ENCODE measurements at places on chromosomes 2 and 18. TPM values are rescaled to one million over a fixed set of nuclear protein-coding genes. Genes with fewer than 3 reads are reported as not detected.

Gene MATN3
- total RNA-seq = not detected

DNA sequence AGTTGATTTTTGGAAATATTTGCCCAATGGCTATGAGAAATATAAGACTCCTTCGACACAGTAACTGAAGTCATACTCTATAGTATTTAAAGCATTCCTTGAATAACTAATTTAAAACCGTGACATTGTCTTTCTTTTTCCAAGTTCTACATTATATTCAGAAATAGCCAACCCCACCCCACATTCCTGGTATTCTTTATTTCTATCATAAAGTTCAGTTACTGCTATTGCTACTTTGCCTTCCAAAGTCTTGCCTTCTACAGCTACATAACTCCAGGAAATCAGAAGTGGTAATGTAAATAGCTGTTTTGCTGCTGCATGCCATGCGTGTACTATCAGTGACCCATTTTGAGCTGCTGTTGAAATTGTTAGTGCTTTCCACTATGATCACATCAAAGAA is 45.1 kb upstream of the SETBP1 start:
- H3K27ac ChIP-seq = no peak overlapping the region
- H3K36me3 ChIP-seq = no peaks in the 10 kb centered on the region
- DNase-seq = no peak
- H3K4me3 ChIP-seq = no peak overlapping the region

Gene CYP1B1
- 12.2 TPM for total RNA-seq

DNA sequence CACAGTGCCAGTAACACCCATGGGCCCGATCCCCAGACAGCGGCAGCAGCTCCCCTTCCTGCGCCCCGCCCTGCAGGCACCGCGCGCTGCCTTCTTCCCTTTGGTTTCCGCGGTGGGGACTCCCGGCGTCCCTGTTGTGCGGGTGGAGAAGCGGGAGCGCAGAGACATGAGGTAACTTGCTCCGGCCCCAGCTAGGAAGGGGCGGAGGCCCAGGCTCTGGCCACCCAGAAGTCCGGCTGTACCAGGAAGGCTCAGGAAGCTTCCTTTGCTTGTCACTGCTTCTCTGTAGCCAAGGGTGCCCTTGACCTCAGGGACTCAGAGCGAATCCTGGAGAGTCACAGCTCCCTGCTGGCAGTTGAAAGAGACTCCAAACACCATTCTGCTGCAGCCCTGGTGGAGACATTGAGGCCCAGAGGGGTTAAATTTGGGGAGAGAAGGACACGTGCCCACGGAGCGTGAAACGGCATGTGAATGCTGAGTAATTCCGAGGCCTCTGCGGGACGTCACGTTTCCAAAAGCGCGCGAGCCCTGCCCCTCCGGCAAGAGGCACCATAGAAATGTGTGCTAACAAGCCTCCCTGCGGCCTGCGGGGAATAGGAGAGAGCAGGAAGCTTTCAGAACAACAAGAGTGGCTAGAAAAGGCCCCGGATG is 6.7 kb upstream of the ADCY3 start:
- peaks cover 4% of the 10 kb centered on the region for H3K27me3 ChIP-seq
- H3K4me1 ChIP-seq = peaks cover 5% of the 10 kb centered on the region
- no peak overlapping the region for H3K27ac ChIP-seq
- DNase-seq = peak; percentile 72
- no peaks in the 10 kb centered on the region for H3K36me3 ChIP-seq

Gene ARHGAP15
- 56.2 TPM for total RNA-seq

Gene FTCDNL1
- 2.1 TPM for total RNA-seq

Gene MGAT4A
- total RNA-seq = 48.8 TPM

- no peak overlapping the region for H3K27ac ChIP-seq
- H3K4me1 ChIP-seq = no peaks in the 10 kb centered on the region
- no peak overlapping the region for H3K4me3 ChIP-seq
- DNase-seq = no peak
- no peaks in the 10 kb centered on the region for H3K36me3 ChIP-seq
Observed at GRCh38 chr18:22033085-22033484, 136.3 kb upstream of the GATA6 start.

GRCh38 chr2:88180605-88181240 is 10.6 kb downstream of the THNSL2 start:
- H3K4me1 ChIP-seq = peaks cover 16% of the 10 kb centered on the region
- H3K27ac ChIP-seq = no peak overlapping the region
- peaks cover 5% of the 10 kb centered on the region for H3K27me3 ChIP-seq

- H3K4me1 ChIP-seq = no peaks in the 10 kb centered on the region
- H3K4me3 ChIP-seq = no peak overlapping the region
- no peak overlapping the region for H3K27ac ChIP-seq
- H3K36me3 ChIP-seq = no peaks in the 10 kb centered on the region
- H3K27me3 ChIP-seq = peaks cover 32% of the 10 kb centered on the region
Observed at GRCh38 chr2:226431288-226431948, 368.2 kb downstream of the IRS1 start.

DNA sequence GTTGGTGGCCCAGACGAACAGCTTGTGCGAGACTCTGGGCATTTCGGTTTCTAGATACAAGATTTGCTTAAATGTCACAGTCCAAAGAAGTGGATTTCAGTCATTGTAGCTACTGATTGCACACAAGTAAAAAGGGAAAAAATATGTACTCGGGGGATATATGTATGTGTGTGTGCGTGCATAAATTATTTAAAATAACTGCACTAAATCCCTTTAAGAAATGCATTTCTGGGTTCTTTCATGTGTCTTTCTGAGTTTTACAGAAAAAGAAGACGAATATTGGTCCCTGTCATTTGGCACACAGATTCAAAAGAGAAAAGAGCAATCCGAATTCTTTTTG is 2.1 kb upstream of the EPHA4 start:
- H3K4me1 ChIP-seq = peaks cover 27% of the 10 kb centered on the region
- DNase-seq = no peak
- peak overlapping the region; percentile 86 for H3K4me3 ChIP-seq

Gene CNTNAP5
- total RNA-seq = not detected

- H3K4me1 ChIP-seq = peaks cover 9% of the 10 kb centered on the region
- H3K27ac ChIP-seq = no peak overlapping the region
- H3K36me3 ChIP-seq = no peaks in the 10 kb centered on the region
- no peak overlapping the region for H3K4me3 ChIP-seq
- DNase-seq = no peak
Observed at GRCh38 chr2:40363631-40364030, 88.3 kb downstream of the SLC8A1 start.

DNA sequence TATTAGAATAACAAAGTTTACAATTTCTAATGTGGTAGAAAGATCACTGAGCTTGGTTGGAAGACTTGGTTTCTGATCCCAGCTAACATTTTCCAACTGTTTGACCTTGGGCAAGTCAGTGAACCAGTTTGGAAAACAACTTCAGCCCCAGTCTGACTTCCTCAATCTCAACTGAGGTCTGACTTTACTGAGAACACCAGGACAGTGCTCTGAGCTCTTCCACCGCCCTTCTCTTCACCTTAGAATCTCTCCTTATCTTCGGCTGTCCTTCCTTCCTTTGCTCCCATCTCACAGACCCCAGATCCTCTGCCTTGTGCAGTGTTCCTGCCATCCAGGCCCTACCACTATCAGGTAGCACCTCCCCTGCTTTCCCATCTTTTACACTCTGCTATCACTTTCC is 193.8 kb upstream of the SP5 start:
- DNase-seq = no peak
- no peaks in the 10 kb centered on the region for H3K36me3 ChIP-seq
- no peak overlapping the region for H3K27ac ChIP-seq
- no peak overlapping the region for H3K4me3 ChIP-seq
- H3K4me1 ChIP-seq = peaks cover 2% of the 10 kb centered on the region
- peaks cover 2% of the 10 kb centered on the region for H3K27me3 ChIP-seq

Gene TLX2
- total RNA-seq = 0.54 TPM

DNA sequence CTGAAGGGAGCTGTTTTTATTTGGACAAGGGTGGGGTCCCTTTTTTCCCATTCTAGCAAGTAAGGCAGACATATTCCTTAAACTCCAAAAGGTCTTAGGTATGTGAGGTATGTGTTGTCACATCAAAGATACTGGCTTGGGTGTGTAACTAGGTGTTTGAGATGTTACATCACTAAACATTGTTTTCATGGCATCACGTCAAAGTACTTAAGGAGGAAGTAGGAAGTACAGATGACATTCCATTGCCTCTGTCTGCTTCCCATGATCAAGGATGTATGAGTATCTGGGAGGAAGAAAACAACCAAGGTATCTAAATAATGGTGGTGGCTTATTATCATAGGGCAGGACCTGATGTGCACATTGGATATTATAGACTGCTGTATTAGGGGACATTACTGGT is 39.3 kb downstream of the CD302 start:
- no peak overlapping the region for H3K4me3 ChIP-seq
- H3K27me3 ChIP-seq = no peaks in the 10 kb centered on the region
- H3K36me3 ChIP-seq = peaks cover 43% of the 10 kb centered on the region
- peaks cover 7% of the 10 kb centered on the region for H3K4me1 ChIP-seq
- H3K27ac ChIP-seq = no peak overlapping the region
- DNase-seq = no peak

DNA sequence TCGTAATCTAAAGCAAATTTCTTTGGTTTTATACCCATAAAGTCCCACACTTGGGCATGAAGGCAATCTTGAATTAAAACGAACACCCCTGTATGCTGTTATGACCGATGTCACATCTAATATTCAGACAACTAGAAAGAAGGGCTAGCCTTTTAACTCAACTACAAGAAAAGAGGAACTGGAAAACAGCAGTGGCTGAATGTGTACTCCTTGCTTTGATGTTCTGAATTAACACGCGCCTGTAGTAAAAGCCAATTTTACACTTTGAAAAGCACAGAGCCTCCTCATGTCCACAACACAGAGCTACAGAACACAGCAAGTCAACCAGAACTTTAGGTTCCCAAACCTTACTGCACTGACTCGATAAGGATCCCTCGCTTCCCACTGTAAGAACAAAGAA is 147.6 kb downstream of the HDAC4 start:
- no peaks in the 10 kb centered on the region for H3K27me3 ChIP-seq
- no peak for DNase-seq
- no peak overlapping the region for H3K27ac ChIP-seq
- H3K4me3 ChIP-seq = no peak overlapping the region

DNA sequence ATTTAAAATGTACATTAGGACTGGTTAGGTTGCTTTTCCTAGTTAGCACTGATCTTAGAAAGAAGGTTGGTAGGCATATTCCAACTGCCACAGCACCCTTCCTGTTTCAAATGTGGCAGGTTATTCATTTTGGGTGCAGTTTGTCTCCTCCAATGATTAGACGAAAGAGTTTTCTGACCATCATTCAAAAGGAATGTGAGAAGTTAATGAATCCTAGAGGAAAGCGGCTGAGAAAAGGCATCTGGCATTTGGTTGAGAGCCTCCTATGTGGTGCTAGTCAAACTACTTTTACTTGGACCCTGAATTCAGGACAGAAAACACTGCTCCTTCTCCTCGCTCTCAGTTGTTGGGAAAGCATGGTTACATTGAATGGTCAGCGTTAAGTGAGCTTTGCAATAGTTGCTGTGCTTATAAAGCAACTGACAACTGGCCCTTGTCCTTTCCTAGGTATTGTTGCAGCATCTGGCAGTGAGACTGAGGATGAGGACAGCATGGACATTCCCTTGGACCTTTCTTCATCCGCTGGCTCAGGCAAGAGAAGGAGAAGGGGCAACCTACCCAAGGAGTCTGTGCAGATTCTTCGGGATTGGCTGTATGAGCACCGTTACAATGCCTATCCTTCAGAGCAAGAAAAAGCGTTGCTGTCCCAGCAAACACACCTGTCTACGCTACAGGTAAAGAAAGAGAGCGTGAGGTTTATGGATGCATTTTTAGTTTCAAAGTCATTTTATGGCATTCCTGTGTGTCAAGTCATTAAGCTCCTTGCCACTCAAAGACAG is 6.1 kb downstream of the TGIF1 start:
- H3K27me3 ChIP-seq = no peaks in the 10 kb centered on the region
- H3K27ac ChIP-seq = peak overlapping the region; percentile 29
- DNase-seq = no peak
- peaks cover 67% of the 10 kb centered on the region for H3K36me3 ChIP-seq

DNA sequence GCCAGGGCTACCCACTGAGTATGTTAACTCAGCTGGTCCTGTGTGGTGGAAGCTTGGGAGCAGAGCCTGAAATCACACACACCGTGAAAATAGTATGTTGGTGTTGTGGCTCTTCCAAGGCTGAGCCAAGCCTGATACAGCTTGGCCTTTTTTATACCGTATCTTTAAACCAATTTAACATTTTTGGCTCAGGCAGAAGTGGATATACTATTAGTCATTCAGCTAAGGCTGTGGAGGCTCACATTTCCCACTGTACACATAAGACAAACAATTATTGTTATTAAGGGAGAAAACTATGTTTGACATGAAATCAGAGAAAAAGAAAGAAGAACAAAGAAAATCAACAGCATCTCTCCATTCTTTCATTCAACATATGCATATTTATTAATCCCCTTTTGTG is 159.0 kb downstream of the BCL11A start:
- H3K27ac ChIP-seq = no peak overlapping the region
- no peaks in the 10 kb centered on the region for H3K36me3 ChIP-seq
- no peak overlapping the region for H3K4me3 ChIP-seq
- no peaks in the 10 kb centered on the region for H3K27me3 ChIP-seq
- no peak for DNase-seq

GRCh38 chr18:52287151-52287550 is 52.8 kb upstream of the DCC start:
- no peaks in the 10 kb centered on the region for H3K36me3 ChIP-seq
- H3K4me3 ChIP-seq = no peak overlapping the region
- H3K27ac ChIP-seq = no peak overlapping the region
